HS-5 (cell line): ENCODE measurements at places on chromosomes 12 and 14.

DNA sequence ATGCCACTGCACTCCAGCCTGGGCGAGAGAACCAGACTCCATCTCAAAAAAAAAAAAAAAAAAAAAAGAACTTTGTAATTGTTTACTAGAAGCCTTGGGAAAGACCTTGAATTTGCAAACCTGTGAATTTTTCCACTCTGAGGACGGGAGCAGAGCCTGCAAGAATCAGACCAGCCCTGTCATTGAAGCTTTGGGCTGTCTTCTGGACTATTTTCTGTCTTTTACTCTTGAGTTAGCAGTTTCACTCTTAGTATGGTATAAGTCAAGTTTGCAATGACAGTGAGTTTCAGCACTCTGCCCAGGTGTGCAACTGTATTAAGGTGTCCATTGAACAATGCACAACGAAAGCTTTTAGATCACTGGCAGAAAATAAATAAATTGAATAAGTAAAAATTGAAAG lies 81.4 kb upstream of the KRAS start:
- no peak for DNase-seq

- DNase-seq = no peak
These were observed at the start of gene SIX6 for GRCh38 chr14:60508707-60509437. TSS of gene SIX6 (plus strand) at chr14:60509146. CDS start at chr14:60509399, 253 bp downstream.

- no peak for DNase-seq
These were observed 149.2 kb downstream of the ZFP36L1 start for GRCh38 chr14:68643673-68644072.

GRCh38 chr14:92458136-92459029 lies 55.2 kb upstream of the RIN3 start:
- no peak for DNase-seq

DNA sequence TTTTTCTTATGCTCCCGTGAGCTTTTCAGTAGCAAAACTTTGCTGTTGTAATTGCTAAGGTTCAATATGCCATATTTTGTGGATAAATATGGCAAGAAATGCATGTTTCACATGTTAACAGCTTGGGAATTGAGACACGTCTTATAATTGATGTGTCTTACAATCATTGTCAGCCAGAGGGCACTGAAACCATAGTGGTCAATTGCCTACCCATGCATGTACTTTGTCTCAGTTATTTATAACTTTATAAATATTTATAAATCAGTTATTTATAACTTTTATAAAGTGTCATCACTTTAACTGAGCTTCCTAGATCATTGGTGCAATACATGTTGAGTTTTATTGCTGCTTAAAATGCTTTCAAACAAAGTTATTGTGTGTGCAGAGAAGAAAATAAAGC lies 82.0 kb downstream of the CATSPERB start:
- peak; percentile 5 for DNase-seq

DNA sequence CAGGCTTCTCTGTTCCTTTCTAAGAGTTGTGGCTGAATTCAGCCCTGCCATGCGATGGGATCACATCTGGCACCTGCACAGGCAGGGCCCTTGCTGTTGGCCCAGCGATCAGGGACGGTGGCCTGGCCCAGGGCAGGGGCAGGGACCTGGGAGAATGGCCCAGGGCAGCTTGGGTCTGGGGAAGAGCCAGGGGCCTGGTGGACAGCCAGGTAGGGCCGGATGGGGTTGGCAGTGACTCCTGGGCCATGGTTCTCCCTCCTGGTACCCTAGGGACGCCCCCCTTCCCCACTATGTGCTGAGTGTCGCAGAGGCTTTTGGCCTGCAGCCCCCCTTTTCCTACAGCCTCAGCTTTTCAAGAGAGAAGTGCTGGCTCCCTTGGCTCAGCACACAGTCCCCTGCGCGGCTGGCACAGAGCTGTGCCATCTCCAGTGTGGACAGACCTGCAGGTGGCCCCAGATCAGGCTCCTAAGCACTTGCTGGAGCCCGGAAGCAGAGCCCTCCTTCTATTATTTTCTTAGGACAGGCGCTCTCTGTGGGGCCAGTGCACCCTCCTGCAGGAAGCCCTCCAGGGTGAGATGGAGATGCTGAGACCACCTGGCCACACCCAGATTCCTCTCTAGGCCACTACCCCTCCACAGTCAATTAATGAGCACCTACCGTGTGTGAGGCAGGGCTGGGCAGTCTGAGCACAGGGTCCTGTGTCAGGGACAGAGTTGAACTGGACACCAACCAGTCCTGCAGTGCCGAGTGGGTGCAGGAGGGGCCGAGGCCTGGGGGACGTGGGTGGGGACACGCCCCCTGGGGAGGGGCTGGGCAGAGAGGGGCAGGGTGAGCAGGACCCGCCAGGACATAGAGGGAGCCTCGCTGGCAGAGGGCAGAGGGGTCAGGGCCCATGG lies 267.6 kb downstream of the ADGRD1 start:
- DNase-seq = no peak

- no peak for DNase-seq
These were observed 60.9 kb upstream of the TMTC1 start for GRCh38 chr12:29844667-29845066.
